Effector CD8-positive, alpha-beta T cell (primary cell): ENCODE measurements at places on chromosomes 3 and 15.

- DNase-seq, result no peak
These were observed 16.1 kb upstream of the OR5AC2 start for GRCh38 chr3:98070840-98071239.

DNA sequence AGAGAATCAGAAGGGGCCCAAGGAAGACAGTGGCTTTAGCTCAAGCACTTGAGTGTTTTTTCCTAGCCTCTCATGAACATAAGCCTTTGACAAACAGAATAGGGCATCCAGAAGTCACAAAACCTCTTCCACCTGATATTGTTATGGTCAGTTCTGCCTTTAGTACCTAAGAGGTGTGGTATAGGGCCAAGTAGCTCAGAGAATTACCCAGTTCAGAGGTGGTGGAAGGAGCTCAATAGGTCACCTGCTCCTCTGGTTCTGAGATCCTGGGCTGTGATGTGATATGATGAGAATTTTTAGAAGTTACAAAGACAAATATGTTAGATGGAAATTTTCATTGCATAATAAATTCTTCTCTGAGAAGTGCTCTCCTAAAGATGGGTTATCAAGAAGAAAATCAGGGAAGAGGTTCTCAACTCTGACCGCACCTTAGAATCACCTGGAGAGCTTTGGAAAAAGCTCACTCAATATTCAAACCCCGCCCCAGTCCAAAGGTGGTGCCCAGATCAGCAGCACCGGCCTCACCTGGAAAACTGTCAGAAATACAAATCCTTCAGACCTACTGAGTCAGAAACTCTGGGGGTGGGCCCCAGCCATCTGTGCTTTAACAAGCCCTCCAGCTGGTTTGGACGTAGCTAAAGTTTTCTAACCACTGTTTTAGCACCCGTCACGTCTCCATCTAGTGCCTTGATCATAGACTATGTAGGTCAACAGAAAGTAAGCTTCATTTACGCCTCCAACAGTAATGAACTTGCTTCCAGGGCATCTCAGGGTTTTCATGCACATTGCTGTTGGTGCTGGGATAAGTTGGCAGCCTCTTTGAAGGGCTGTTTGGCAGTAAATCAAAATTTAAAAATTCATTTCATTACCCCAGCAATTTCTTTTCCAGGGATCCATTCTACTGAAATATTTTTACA, 101.3 kb downstream of the MYH15 start:
- no peak for DNase-seq

- no peak for DNase-seq
These were observed 209.8 kb upstream of the ZPLD1 start for GRCh38 chr3:102225005-102225404.

DNA sequence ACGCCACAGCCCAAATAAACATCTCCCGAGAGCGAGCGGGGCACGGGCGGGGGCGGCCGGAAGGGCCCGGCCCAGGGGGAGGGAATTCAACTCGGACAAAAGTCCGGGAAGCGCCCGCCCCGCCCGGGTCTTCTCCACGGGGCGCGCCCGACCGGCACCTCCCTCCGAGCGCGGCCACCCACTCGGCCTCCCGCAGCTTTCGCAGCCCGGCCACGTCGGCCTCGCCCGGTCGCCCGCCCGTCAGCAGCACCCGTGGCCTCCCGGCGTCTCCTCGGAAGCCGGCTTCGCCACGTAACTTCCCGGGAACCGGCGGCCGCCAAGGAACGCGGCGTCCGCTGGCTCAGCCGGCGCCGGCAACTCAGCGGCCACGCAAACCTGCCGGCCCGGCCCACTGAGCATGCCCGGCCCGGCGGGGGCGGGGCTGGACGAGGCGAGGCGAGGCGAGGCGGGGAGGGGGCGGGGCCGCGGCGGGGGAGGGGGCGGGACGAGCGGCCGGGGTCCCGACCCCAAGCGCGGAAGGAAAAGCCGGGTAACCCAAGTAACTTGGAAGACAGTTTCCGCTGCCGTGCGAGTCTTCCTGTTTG, at the start of gene TJP1:
Gene TJP1, minus strand, starts transcription at position 369 of the 584 bp plus-strand sequence. CDS start 440 bp downstream, outside the sequence.
- no peak for DNase-seq

GRCh38 chr15:85312929-85313331, 67.5 kb upstream of the AKAP13 start:
- no peak for DNase-seq

DNA sequence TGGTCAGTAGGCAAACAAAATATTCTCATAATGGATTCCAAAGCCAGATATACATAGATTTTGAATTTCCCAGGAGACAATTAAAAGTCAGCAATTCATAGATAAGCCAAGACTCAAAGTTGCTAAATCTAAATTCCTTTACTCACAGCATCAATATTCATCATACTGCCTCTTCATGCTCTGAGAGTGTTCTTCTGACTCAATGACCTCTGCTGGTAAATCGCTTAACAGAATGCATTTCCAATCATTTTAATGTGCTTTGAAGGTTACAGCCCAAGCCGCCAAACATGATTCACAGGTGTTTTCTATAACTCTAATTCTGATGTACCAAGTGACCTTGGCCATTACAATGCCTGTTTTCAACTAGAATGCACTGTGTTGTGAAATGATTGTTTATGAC, 24.2 kb upstream of the SLC4A7 start:
- no peak for DNase-seq

- DNase-seq, result no peak
These were observed 108.8 kb upstream of the MCTP2 start for GRCh38 chr15:94122516-94122915.

GRCh38 chr3:45554006-45554666, 40.4 kb upstream of the LIMD1 start:
- DNase-seq, result no peak

- DNase-seq, result no peak
These were observed 18.5 kb downstream of the SERPINI1 start for GRCh38 chr3:167754049-167754448.

DNA sequence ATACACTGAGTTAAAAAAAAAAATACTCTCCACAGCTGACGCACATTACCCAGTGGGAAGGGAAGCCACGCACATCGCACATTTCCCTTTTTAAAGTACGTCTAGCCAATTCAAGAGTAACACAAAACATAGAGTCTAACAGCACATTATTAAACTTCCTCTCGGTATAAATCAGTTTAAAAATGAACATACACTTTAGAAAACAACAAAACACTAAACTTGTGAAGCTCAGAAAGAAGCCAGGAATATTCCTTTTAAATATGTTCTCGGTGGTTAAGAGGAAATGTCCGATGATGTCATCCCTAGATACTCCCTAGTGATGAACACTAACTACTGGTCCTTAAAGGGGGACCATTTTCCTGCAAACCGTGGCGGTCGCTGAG, 721 bp downstream of the MYEF2 start:
- DNase-seq, result no peak

DNA sequence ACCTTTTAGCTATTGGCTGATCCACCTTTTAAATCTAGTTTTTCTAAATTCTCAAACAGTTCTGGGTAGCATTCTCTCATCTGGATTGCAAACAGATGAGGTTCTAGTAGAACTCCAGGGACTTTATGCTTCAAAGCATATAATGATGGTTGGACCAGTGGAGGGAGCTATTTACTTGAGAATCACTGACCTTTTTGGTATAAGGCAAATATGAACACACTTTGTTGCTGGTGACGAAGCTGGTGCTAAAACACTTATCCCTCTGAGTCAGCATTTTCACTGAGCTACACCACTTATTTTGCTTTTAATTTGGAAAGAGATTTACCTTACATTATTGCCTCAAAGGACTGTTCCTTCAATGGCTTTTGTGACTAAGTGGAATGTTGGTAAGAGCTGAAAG, 58.6 kb upstream of the SLITRK3 start:
- DNase-seq, result no peak

DNA sequence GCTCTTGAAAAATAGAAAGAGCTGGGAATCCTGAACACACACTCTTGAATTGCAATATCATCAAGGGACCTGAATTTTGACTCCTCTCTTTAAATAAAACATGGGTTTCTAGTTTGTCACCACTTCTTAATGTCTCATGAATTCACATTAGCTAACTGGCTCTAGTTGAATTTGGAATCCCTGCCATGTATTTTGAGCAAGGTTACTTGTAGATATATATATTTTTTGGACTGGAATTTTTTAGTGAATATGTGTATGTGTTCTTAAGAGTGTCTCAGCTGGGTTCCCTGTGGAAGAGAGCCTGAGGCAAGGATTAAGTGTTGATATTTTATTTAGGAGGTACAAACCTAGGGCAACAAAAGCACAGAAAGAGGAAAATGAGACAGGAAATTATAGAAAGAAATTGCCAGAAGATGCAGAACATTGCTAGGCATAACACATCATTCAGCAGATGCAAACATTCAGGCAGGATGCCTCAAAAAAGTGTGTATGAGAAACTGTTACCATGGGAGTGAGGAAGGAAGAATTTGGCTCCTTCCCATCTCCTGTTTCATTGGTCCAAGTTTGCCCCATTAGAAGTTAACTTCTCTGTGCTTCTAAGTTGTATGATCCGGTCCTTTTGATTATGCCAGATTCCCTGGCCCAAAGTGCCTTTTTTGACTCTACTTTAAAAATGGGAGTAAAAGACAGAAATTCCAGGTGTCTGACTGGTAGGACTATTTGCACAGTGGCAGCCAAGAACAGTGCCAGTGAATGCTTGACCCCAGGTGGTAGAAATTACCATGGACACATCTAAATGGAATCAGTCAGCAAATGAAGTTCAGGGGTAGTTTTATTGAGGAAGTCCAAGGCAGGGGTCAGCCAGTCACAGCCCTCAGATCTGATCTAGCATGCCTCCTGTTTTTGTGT, 253.7 kb upstream of the TGFBR2 start:
- DNase-seq, result no peak

- no peak for DNase-seq
These were observed 19.7 kb downstream of the RCN2 start for GRCh38 chr15:76951220-76951619.

DNA sequence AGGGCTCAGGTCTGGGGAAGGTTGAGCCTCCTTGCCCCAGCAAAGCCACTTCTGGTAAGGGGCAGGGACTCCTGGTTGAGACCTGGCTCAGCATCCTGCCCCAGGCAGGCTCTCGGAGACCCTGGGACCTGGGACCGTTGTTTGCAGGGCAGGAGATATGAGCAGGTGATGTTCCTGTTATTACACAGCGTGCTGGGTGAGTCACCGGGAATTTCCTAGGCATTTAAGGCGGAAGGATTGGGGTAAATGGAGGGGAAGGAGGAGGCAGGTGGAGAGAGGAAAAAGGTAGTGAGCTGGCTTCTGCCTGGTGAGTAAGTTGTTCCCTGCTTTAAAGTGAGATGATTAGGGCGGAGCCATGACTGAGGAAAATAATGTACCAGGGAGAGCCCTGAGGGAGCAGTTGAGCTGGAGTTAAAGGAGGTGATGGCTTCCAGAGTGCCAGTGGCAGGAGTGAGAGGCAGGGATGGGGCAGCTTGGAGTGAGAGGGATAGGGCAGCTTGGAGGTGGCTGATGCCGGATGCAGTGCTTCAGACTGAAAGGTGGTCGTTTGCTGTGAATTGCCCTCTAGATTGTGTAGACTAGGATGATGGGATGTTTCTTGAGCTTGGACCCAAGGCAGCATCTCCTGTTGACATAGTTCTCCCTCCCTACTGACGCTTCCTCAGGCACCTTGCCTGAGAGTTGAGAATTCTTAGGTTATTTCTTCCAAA, 79.4 kb downstream of the AAGAB start:
- DNase-seq, result no peak

DNA sequence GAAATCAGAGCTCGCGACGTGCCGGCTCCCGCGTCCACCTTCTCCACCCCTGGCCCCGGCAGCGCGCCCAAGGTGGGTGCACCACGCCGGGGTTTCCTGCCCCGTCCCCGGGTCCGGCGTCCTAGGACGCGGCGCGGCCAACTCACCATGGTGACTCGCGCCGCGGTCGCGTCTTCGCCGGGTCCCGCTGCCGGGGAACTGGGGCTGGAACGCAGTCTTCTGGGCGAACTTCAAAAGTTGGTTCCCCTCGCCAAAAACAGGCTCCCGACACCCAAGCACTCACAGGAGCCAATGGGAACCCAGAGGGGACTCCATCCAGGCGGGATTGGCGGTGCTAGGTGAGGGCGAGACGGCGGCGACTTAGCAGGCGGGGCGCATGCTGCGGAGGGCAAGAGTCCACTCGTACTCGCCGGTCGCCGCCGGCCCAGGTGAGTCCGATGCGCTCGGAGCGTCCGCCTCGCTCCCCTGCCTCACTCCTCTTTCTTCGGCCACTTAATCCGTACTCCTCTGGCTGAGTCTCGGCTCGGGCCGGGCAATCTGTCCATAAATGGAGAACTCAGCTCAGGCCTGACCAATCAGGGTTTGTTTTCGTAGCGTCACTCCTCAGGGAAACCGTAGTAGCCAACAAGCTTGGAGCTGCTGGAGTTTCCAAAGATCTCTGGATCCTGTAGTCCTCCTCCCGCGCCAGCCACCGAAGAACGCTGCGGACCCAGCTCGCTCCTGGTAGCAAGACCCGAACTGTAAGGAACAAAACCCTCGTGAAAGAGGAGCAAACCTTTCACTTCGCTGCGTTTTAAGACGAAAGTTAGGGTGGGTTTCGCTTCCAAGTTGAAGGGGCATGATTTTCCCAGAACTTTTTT, at the start of gene MYO1E:
Gene MYO1E, minus strand, starts transcription at position 520 of the 860 bp plus-strand sequence. Its CDS starts 371 bp downstream, at position 149.
- no peak for DNase-seq

- DNase-seq, result no peak
These were observed at the start of gene LCTL for GRCh38 chr15:66565741-66566144. LCTL (minus strand) TSS chr15:66565998; CDS start chr15:66565365, 633 bp downstream.

GRCh38 chr3:19295208-19295607, 146.9 kb downstream of the KCNH8 start:
- DNase-seq, result no peak

- DNase-seq, result no peak
These were observed 22.3 kb downstream of the IFT80 start for GRCh38 chr3:160376681-160377080.

- DNase-seq, result no peak
These were observed 273.0 kb downstream of the DIPK2A start for GRCh38 chr3:144244662-144245061.

GRCh38 chr3:143581972-143582722, 266.1 kb downstream of the SLC9A9 start:
- no peak for DNase-seq

DNA sequence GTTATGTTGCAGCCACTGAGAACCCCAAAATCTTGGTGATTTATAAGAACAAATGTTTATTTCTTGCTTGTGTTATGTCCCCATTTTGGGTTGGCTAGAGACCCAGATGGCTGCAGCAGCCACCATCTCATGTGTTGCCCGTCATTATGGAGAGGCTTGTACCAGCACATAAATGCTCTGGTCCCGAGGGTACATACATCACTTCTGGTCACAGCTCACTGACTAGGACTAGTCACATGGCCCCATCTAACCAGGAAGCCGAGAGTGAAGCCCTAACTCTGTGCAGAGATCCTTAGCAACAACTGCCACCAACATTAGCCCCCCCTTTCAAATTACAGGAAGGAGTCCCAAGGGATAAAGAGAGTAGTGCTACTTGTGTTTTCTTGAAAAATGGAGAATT, 25.5 kb upstream of the HACD2 start:
- no peak for DNase-seq
